ENCODE measurements at places on chromosomes 5 and 9.

DNA sequence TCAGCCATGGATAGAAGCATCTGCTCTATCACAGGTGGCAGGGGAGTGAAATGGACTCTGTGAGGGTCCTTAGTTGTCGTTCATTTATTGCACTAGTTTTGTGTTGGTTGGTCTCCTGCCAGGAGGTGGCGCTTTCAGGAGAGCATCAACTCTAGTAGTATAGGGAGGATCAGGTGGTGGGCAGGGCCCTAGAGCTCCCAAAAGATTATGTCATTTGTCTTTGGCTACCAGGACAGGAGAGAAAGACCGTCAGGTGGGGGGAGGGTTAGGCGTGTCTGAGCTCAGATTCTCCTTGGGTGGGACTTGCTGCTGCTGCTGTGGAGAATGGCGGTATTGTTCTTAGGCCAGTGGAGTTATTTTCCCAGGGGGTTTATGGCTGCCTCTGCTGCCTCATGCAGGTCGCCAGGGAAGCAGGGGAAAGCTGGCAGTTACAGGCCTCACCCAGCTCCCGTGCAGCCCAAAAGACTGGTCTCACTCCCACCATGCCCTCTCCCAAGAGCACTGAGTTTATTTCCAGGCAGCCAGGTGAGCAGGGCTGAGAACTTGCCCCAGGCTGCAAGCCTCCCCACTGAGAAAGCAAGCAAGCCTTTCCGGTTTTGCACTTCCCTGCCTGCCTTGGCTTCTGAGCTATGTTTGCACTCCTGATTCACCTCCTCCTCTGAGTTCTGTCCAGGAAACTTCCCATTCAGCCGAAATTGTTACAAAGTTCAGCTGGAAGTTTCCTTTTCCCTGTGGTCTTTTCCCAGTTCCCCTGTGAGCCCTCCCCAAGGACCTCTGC lies 317.3 kb downstream of the TAF11L14 start:
- DNase-seq, result no peak

DNA sequence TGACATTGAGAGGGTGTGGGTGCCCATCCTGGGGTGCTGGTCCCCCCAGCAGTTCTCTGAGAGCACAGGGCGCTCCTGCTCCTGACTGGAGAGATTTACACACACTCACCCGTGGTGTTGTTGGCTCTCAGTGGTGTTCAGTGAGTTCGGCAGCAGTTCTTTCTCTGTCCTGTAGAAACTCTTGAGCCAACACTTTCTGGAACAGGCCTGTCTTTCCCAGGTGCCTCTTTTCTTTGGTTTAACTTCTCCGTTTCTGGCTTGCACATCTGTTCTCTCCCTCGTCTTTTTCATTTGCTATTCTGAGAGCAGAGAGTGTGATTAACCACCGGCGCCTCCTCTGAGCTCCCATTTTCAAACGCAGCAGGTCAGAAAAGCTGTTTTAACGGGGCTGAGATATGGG lies 284.5 kb downstream of the IRX2 start:
- no peak for DNase-seq

DNA sequence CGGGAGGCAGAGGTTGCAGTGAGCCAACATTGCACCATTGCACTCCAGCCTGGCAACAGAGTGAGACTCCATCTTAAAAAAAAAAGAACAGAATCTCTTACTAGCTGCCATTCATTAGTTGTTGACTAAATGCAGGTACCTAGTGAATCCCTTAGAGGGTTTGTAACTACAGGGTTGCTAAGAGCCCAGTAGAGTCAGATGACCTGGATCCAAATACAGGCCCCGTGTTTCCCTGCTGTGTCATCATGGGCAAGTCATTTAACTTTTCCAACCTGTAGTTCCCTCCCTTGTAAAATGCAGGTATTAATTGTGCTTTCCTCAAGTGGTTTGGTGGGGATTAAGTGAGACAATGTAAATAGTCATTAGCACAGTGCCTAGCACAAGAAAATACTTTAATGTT lies 32.8 kb downstream of the PLAC8L1 start:
- DNase-seq, result no peak

DNA sequence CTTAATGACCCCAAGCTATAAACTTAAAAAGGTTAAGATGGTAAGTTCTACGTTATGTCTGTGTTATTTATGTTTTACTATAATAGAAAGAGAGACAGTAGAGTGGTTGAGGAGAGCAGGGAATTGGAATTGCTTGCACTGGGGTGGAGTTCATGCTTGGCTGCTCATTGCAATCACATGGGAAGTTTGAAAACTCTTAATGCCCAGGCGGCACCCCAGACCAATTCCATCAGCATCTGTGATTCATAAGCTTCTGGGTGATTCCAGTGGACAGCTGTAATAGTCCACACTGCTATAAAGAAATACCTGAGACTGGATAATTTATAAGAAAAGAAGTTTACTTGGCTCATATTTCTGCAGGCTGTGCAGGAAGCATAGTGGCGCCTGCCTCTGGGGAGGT lies 323.9 kb upstream of the MSX2 start:
- no peak for DNase-seq

DNA sequence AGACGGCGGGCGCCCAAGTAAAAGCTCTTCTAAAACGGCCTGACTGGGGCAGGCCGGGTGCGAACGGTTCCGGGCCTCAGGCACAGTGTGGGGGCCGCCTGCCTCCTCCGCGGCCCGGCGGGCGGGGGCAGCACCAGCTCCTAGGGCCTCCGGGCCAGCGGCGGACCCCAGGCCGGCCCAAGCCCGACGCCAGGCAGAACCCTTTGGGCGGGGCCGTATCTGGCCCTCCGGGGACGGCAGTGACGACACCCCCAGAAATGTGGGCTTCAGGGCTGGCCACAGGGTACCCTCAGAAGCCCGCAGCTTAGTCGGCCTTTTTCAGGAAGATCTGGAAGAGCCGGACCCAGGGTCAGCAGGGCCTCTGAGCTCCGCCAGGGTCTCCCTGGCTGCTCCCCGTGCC lies 4.0 kb downstream of the LTC4S start:
- DNase-seq, result no peak

DNA sequence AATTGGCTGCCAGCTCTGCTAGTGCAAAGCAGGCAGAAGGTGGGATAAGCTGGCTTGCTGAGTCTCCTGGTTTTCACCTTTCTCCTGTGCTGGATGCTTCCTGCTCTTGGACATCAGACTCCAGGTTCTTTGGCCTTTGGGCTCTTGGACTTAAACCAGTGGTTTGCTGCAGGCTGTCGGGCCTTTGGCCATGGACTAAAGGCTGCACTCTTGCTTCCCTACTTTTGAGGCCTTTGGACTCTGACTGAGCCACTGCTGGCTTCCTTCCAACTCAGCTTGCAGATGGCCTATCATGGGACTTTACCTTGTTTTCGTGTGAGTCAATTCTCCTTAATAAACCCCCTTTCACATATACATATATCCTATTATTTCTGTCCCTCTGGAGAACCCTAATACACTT lies 1293.9 kb upstream of the CDH6 start:
- DNase-seq, result no peak

GRCh38 chr5:179336126-179336870 lies 9.0 kb downstream of the ADAMTS2 start:
- DNase-seq, result no peak

DNA sequence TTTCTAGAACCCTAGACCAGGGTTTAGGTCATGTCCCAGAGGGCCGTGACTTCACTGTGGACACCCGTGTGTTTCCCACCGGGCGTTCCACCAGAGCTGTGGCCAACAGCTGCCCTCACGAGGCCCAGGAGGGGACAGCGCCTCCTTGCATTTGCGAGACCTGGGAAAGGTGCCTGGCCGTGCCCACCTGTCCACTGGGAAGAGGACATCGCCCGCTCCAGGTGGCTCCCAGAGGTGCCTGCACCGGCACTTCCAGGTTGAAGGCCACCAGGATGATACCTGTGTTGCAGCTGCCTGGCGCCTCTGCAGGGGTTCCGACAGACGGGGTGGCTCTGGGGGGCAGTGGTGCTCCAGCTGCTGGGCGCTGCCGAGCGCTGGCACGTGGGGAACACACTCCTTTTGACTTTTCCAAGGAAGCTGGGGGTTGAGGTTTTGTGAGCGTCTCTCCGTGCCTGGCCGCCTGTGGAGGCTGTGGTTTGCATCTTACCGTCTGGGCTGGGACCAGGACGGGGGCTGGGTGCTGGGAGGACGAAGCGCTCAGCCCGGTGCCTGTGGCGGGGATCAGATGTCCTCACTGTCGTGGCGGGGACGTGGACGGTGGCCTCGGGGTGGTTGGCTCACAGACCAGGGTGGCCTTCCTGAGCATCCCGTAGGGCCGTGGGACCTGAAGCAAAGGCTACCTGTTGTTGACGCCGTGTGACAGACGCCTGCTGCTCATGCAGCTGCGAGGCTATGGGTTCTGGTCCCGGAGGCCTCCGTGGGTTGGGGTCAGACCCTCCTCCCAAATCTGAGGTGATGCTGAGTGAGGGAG lies 19.2 kb downstream of the NKD2 start:
- DNase-seq, result no peak

GRCh38 chr5:140336388-140336787 lies 10.0 kb downstream of the HBEGF start:
- DNase-seq, result no peak

GRCh38 chr5:172423379-172424110 lies 30.8 kb downstream of the SH3PXD2B start:
- no peak for DNase-seq

DNA sequence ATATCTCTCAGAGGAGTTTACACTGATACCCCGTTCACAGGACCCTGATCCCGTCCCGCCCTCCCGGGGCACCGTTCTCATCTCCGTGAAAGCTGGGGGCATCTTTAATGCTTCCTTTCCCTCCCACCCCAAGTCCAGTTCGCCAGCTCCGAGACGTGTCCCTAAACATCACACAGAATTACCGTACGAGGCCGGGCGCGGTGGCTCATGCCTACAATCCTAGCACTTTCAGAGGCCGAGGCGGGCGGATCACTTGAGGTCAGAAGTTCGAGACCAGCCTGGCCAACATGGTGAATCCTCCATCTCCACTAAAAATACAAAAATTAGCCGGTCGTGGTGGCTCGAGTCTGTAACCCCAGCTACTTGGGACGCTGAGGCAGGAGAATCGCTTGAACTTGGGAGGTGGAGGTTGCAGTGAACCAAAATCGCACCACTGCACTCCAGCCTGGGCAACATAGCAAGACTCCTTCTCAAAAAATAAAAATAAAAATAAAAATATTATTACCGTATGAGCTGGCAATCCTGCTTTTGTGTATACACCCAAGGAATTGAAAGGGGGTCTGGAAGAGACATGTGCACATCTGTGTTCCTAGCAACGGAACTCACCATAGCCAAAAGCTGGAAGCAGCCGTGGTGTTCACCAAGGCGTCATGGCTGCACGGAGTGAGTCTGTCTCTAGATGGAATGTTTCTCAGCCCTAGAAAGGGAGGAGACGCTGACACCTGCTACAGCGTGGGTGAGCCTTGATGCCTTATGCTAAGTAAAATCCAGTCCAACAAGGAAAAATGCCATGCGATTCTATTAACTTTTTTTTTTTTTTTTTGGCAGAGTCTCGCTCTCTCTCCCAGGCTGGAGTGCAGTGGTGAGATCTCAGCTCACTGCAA lies 1.2 kb upstream of the ABO start:
- DNase-seq, result no peak

- peak; percentile 19 for DNase-seq
Observed at GRCh38 chr5:142426129-142427014, 101.6 kb upstream of the SPRY4 start.

- DNase-seq, result no peak
Observed at GRCh38 chr5:75823811-75824210, 106.6 kb upstream of the POC5 start.

GRCh38 chr5:86337667-86338460 lies 279.9 kb upstream of the COX7C start:
- no peak for DNase-seq

GRCh38 chr5:90142541-90142940 lies 267.0 kb downstream of the CETN3 start:
- DNase-seq, result no peak

GRCh38 chr9:127452691-127453090 lies 1.4 kb downstream of the LRSAM1 start:
- no peak for DNase-seq

GRCh38 chr5:76376148-76376865 lies 26.8 kb upstream of the IQGAP2 start:
- no peak for DNase-seq

- DNase-seq, result no peak
Observed at GRCh38 chr5:142954455-142954854, 184.3 kb downstream of the ARHGAP26 start.

DNA sequence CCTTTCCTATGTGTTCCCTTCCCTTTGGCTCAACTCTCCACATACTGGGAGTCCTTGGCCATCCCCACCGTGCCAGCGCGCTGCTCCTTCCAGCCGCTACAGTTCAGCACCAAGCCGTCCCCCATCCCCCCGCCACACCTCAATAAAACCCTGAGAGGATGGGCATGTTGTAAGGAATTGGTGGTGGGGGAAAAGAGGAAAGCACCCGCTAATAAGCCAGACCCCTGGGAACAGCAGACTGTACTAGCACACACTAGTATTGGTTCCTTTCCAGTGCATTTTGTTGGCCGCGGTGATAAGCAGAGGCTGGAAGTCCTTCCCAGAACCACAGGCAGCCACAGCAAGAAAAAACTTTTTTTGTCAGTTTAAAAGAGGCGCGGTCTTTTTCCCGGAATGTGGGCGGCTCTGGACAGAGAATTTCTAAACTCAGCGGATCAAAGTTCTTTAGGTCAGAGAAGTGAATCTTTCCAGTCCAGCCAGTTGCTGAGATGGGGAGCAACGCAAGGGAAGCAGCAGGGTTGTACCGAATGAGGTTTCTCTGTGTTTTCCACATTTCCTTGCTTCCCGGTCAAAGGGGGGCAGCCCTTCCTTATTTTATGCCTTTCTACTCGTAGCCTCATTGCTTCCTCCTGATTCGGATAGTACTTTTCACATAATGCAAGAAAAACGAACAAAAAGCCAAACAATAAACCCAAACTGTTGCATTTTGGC lies 2.1 kb downstream of the CHSY3 start:
- no peak for DNase-seq

DNA sequence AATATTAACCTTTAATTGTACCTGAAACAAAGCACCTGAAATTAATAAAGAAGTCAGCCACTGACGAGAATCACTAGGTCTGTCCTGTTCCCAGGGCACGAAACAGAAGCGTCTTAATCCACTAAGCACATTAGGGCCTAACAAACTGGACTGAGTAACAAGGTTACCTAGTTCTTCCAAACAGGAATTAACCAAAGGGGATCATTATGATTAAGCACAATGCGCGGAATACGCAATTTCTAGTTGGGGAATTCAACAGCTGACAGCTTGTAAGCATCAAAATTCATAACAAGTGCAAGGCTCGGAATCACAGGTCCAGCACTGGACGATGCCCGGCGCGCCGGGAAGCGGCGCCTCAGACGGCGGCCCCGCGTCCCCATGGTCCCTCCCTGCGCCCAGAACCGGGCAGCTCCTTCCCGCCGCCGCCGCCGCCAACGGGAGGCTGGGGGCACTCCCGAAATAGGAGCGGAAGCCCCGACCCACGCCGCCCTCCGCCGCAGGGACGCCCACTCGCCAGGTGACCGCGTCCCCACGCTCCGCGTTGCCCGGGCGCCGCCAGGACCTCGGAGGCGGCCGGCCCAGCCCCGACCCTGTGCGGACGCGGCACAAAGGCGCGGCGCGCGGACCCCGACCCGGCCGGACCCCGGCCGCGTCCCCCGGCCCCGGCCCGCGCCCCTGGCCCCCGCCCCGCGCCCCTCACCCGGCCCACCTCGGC lies 898 bp downstream of the CAMSAP1 start:
- no peak for DNase-seq

Measured in stimulated activated CD8-positive, alpha-beta memory T cell treated with anti-CD3 and anti-CD28 coated beads, Interleukin-7, amount 100 ng/mL, for 4 hours (primary cell).